ENCODE measurements at places on chromosomes 5 and 9. TPM values are rescaled to one million over a fixed set of nuclear protein-coding genes. Genes with fewer than 3 reads are reported as not detected.

- DNase-seq, result no peak
Measured at GRCh38 chr9:4214486-4214885, 85.4 kb downstream of the GLIS3 start.

Gene OTULINL
- 16.5 TPM for polyA plus RNA-seq

DNA sequence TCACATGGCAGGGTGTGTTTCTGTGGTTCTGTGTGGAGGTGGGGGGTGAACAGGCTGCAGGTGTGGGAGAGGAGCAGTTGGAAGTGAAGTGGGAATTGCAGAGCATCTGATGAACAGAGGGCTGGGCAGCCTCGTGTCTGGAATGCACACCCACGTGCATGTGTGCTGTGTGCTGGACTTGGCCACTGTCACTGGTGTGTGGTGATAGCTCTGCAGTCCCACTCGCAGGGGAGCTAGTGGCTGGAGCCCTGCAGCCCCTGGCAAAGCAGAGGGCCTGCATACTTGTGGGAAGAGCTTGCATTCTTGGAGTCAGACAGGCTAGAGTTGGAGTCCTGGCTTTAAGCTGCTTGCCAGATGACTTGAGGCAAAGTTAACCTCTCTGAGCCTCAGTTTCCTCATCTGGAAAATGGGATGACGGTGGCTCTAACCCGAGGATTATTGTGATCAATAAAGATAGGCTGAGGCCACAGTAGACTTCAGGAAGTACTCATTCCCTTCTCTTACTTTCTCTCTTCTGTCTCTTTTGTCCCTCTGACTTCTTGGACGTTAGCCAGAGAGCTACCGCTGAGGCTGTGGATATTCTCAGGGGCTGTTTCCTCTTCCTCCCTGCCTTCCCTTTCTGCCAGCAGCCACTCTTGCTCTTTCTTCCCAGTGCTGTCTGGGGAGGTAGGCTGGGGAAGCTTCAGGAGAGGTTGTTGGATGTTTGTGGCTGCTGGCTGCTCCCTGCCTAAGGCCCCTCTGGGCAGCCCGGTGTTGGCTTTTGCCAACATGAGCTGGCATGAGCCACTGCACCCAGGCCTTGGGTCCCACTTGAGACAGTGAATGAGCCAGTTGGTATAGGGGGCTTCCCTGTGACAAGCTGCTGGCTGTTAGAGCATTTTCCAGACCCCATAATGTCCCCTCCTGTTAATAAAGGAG is 18.3 kb downstream of the PSAT1 start:
- no peak for DNase-seq

Gene CATSPER3
- polyA plus RNA-seq, result 1.2 TPM

Gene MAMDC4
- 6.3 TPM for polyA plus RNA-seq

- DNase-seq, result no peak
Measured at GRCh38 chr9:24817756-24818155, 272.1 kb upstream of the IZUMO3 start.

DNA sequence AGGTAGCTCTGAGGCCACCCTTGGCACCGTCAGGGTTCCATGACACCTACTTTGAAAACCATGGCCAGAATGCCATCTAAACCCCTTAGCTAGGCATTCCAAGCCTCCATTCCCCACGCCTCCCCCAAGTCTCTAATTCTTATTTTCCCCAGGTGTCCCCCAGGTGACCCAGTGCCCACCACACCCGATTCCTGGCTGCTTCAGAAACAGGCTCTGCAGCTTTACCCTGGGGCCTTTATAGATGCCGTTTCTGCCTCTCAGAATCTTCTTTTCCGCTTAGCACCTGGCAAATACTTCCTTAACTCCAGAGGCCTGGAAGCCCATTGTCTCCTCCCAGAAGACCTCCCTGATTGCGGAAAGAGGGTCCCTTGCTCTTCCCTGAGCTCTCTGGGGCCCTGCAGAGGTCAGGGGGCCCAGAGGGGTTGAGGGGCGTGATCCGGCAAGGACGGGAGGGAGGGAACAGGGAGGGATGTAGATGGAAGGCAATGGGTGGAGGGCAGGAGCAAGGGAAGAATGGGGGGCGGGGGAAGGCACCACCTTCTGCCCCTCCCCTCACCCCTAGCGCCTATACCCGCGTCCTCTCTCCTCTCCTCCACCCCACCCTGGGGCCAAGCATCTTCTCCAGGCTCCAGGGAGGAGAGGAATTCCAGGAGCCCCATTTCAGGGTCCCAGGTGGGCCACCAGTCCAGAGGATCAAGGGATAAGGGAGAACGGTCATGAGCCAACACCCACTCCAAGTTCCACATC is 12.0 kb upstream of the WDR38 start:
- DNase-seq, result no peak

Gene SPINK1
- polyA plus RNA-seq, result 104 TPM

Gene ZMAT2
- 125 TPM for polyA plus RNA-seq

Gene ST6GALNAC4
- polyA plus RNA-seq, result 10.4 TPM

- DNase-seq, result no peak
Measured at GRCh38 chr5:167623354-167623753, 668.1 kb upstream of the WWC1 start.

- DNase-seq, result no peak
Measured at GRCh38 chr5:151572657-151573368, 18.3 kb downstream of the FAT2 start.

DNA sequence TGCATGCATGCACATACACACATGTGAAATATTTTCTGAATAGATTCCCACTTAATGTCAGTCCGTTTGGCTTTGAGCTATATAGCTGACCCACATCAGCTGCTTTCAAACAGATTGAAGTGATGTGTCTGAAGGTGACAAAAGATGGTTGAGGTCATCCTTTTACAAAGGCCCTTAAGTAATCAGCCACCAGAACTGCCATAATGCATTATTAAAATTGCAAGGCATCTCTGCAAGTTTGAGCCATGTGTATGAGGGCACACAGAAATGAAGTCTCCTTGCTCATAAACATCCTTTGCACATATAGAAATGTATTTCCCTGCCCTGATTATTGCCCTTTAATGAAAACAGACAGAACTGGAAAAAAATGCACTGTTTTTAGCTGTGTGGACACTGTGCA is 1043.0 kb upstream of the C9orf72 start:
- no peak for DNase-seq

Gene ISL1
- polyA plus RNA-seq, result not detected

DNA sequence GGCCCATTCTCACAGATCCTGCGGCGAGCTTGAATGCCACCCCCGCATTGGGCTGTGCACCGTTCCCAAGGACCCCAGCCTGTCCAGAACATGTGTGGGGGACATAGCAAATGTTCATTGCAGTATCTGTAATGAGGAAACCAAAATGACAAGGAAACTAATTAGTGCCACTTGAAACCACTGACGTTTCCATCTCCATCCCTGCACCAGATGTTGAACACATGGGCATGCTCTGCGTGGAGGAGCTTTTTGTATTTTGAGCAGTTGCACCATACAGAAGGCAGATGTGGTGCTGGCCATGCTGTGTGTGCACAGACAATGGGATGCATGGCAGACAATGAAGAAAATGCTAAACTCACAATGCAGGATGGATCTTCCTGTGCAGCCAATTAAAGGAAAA is 437.7 kb downstream of the SEMA5A start:
- no peak for DNase-seq

GRCh38 chr9:15786616-15787015 is 233.8 kb downstream of the CCDC171 start:
- DNase-seq, result no peak

Gene EIF4EBP3
- 14.5 TPM for polyA plus RNA-seq

DNA sequence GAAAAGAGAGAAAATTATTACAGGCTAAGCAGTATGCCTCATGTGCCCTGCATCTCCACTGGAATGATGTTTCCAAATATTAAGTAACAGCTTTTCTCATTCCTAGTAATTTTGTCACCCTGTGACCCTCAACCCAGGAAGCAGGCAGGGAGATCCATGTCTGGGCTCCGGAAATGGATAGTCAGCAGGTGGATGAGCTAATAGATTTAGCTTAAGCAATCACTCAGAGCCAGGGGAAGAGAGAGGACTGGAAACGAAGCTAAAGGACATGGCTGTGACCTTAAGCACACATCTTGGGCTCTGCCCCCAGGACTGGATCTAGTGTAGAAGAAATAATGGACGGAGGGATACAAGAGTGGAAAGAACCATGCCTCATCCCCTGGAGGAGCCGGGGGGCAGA is 89.5 kb downstream of the ARSB start:
- DNase-seq, result no peak

DNA sequence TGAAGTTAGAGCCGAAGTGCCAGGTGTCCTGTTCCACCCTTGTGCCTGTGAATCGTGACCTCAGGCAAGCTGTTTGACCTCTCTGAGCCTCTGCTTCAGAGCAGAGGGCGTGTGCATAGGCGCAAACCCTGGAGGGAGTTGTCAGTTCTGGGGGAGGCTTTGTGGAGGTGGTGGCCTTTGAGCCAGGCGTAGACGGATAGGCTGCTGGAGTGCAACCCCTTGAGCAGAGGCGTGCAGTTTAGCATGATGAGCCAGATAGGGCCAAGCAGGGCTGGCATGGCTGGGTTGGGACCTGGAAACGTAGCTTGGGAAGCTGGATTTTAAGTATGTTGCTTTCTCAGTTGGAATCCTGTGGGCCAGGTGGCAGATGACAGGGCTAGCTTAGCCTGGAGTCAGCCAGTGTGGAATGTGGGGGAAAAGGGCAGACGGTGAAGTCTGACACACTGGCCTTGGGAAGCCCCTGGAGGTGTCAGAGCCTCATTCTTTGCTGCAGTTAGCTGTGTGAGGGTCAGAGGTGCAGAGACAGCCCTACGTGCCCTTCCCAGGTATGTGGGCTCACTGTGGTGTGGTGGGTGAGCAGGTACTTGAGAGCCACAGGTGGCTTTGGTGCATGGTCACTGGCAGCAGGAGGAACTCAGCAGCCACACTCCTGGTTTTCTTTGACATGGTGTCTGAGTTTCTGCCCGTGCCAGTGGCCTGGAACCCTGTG is 93.4 kb downstream of the DAB2IP start:
- DNase-seq, result no peak

Gene PCDHGA4
- polyA plus RNA-seq, result 2.5 TPM

GRCh38 chr5:61234019-61234418 is 71.8 kb upstream of the SMIM15 start:
- DNase-seq, result no peak

DNA sequence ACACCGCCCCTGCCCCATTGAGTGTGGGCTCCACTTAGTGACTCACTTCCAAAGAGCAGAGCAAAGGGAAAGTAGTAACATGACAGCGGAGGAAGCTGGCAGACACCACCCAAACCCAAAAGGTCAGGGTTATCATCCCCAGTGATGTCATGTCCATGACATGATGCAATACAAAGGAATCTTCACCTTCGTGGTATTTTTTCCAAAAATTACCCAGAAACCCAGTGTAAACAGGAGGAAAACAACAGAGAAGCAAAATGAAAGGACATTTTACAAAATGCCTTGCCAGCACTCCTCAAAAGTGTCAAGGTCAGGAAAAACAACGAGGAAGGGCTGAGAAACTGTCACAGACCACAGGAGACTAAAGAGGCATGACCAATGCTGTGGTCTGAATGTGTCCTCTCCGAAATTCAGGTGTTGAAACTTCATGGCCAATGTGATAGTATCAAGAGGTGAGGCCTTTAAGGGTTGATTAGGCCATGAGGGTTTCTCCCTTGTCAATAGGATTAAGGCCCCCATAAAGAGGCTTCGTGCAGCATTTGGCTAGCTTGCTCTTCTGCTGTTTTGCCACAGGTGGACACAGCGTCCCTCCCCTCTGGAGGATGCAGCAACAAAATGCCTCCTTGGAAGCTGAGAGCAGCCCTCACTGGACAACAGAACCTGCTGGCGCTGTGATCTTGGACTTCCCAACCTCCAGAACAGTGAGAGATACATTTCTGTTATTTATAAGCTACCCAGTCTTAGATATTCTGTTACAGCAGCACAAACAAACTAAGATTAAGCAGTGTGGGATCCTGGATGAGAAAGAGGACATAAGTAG is 30.5 kb upstream of the MED10 start:
- no peak for DNase-seq

Gene JAKMIP2
- 7.4 TPM for polyA plus RNA-seq

DNA sequence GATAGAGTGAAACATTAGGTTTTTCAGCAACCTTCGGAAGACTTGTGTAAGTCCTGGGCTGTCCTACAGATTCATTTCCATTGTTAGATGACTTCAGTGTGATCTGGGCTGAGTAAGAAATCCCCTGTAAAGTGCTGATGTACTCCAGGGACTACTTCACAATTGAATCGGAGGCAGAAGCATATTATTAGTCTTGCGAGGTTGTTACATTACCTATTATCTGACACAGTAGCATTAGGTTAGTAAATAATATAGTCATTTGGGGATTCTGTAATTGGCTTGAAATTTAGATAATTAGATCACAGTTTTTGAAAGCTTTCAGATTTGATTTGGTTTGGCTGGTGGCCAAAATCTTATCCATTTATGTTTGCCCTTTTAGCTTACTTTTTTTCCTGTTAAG is 62.4 kb downstream of the DMRT1 start:
- DNase-seq, result no peak

Gene PSD2
- polyA plus RNA-seq, result 2.5 TPM

GRCh38 chr9:116662646-116663310 is 24.3 kb upstream of the TRIM32 start:
- DNase-seq, result no peak

All from left renal pelvis (tissue), 4 donors.